B cell (primary cell): ENCODE measurements at places on chromosomes 12 and 14.
A peak's percentile ranks its signal among the peaks of the same experiment; 100 is the strongest.

DNA sequence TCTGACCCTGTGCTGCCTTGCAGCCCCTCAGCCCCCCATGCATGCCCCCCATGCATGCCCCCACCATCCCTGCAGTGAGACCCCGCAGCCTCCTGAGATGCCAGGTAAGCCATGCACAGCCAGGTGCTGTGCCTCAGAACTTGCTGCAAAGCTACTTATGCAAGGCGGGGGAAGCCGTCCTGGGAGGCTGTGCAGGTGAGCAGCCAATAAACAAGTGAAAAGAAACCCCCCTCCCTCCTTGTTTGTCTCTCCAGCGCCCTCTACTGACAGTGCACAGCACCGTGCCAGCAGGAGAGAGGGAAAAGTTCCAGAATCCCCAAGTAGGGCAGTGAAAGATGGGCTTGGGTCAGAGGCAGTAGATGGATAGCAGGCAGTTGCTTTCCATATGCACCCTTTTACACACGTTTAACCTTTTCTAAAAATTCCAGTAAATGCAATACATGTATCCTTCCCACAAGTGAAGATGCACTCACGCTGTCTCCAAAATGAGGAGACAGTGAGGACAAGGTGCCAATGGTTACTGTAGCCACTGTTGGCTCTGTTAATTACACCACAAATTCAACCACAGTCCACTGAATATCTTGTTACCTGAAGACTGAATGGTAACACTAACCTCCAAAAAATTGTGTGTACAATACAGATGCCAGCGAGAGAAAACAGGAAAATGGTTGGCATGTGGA, 18.0 kb downstream of the TNFAIP2 start:
- H3K27me3 ChIP-seq = no peaks in the 10 kb centered on the region
- no peak overlapping the region for H3K27ac ChIP-seq
- no peak overlapping the region for H3K4me3 ChIP-seq
- no peaks in the 10 kb centered on the region for H3K36me3 ChIP-seq
- DNase-seq = peak; percentile 42

DNA sequence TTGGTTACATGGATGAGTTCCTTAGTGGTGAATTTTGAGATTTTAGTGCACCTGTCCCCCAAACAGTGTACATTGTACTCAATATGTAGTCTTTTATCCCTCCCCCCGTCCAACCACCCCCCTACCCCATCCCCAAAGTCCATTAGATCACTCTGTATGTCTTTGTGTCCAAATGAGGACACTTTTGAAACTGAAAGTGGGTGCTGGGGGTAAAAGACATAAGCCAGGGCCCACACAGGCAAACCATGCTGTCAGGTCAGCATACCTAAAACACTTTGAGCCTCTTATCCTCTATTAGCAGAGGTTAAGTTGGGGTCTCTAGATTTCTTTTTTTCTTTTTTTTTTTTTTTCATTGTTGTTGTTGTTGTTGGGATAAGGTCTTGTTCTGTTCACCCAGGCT, 31.3 kb upstream of the KICS2 start:
- no peaks in the 10 kb centered on the region for H3K4me1 ChIP-seq
- no peak overlapping the region for H3K4me3 ChIP-seq
- no peak for DNase-seq
- no peaks in the 10 kb centered on the region for H3K27me3 ChIP-seq
- no peak overlapping the region for H3K27ac ChIP-seq
- H3K36me3 ChIP-seq = no peaks in the 10 kb centered on the region

- H3K27me3 ChIP-seq = no peaks in the 10 kb centered on the region
- no peaks in the 10 kb centered on the region for H3K4me1 ChIP-seq
- H3K36me3 ChIP-seq = no peaks in the 10 kb centered on the region
- H3K27ac ChIP-seq = no peak overlapping the region
- no peak for DNase-seq
- no peak overlapping the region for H3K4me3 ChIP-seq
Measured at GRCh38 chr14:57889245-57889644, 23.4 kb upstream of the SLC35F4 start.

- H3K27ac ChIP-seq = no peak overlapping the region
- no peaks in the 10 kb centered on the region for H3K27me3 ChIP-seq
- peaks cover 39% of the 10 kb centered on the region for H3K4me1 ChIP-seq
- DNase-seq = peak; percentile 63
Measured at GRCh38 chr12:124389138-124389724, 94.3 kb downstream of the RFLNA start.

GRCh38 chr12:68538726-68539614, 71.7 kb upstream of the RAP1B start:
- H3K4me3 ChIP-seq = no peak overlapping the region
- H3K27me3 ChIP-seq = no peaks in the 10 kb centered on the region
- peak; percentile 39 for DNase-seq
- no peak overlapping the region for H3K27ac ChIP-seq
- H3K36me3 ChIP-seq = no peaks in the 10 kb centered on the region

GRCh38 chr12:60070552-60070951, 474.7 kb downstream of the SLC16A7 start:
- H3K4me3 ChIP-seq = no peak overlapping the region
- H3K27me3 ChIP-seq = no peaks in the 10 kb centered on the region
- no peak overlapping the region for H3K27ac ChIP-seq
- DNase-seq = no peak

DNA sequence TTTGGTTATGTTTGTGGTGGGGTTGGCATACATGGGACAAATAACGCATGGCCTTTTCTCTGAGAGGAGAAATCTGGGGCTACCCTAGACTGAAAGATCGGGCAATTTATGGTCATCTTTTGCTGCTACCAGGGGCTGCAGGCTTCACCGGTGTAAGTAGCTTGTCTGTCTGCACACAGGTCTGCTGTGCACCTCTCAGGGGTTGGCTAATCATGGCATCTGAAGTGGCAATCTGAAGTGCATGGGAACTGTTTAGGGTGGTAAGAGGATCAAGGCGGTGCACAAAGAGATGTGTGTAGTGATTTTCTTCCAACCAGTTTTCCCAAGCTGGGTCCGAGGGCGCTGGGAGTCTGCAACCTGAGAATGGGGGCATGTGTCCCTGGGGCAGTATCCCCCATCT, 141.3 kb downstream of the EMP1 start:
- H3K27me3 ChIP-seq = no peaks in the 10 kb centered on the region
- H3K36me3 ChIP-seq = no peaks in the 10 kb centered on the region
- H3K27ac ChIP-seq = no peak overlapping the region
- no peak overlapping the region for H3K4me3 ChIP-seq
- no peak for DNase-seq

- no peak overlapping the region for H3K4me3 ChIP-seq
- DNase-seq = no peak
- no peak overlapping the region for H3K27ac ChIP-seq
- no peaks in the 10 kb centered on the region for H3K36me3 ChIP-seq
Measured at GRCh38 chr12:108340037-108340436, 926 bp upstream of the CMKLR1 start.

DNA sequence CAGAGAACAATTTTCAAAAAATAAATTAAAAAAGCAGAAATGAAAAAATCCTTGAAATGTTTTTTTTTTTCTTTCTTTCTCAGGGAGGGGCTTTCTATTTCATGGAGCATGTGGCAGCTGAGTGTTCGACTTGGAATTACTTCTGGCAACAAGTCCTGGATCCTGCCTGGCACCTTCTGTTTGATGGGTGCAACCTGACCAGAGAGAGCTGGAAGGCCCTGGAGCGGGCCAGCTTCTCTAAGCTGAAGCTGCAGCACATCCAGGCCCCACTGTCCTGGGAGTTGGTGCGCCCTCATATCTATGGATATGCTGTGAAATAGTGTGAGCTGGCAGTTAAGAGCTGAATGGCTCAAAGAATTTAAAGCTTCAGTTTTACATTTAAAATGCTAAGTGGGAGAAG, 22.5 kb upstream of the HIGD1C start:
- peaks cover 34% of the 10 kb centered on the region for H3K4me1 ChIP-seq
- H3K27me3 ChIP-seq = no peaks in the 10 kb centered on the region
- peaks cover 57% of the 10 kb centered on the region for H3K36me3 ChIP-seq
- DNase-seq = no peak

DNA sequence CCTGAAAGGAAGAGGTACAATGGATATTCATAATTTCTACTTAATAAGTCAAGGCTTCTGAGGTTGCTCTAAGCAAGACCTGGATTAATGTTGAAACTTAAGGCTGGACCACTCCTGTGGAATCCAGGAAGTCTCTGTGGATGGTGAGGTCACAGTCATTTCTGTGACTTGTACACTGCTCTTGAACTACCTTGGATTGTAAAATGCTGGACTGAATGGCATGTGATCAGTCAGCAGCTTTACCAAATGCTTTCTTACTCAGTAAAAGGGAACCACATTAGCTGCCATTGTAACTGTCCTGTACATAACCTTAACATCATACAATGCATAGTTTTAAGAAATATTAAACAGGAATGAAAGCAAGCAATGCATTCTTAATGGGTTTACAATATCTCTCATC, 182.9 kb downstream of the NOVA1 start:
- H3K4me3 ChIP-seq = no peak overlapping the region
- DNase-seq = no peak
- H3K4me1 ChIP-seq = no peaks in the 10 kb centered on the region
- H3K27me3 ChIP-seq = no peaks in the 10 kb centered on the region

GRCh38 chr12:110253176-110253575, 27.9 kb upstream of the ATP2A2 start:
- H3K4me3 ChIP-seq = no peak overlapping the region
- no peaks in the 10 kb centered on the region for H3K27me3 ChIP-seq
- H3K27ac ChIP-seq = no peak overlapping the region
- no peaks in the 10 kb centered on the region for H3K4me1 ChIP-seq

DNA sequence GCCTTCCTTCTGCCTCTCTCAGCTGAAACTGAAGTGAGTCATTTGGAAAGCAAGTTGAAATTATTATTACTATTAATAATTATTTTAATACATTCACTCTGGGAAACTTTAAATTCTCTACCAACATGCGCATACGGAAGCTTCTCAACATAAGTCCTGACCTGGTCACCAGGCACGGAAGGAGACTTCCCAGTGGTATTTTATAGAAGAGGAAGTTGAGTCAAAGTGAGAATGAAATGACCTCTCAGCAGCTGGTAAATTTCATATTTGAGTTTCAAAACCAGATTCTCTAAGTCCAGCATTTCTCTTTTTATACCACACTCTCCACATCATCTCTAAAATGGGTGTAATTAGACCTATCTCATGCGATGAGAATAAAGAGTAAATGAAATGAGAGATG, 747.4 kb downstream of the VRK1 start:
- no peaks in the 10 kb centered on the region for H3K4me1 ChIP-seq
- no peak for DNase-seq
- H3K4me3 ChIP-seq = no peak overlapping the region
- H3K36me3 ChIP-seq = no peaks in the 10 kb centered on the region

GRCh38 chr14:76271041-76271755, 104.7 kb upstream of the ESRRB start:
- H3K27me3 ChIP-seq = peaks cover 5% of the 10 kb centered on the region
- DNase-seq = no peak
- H3K27ac ChIP-seq = no peak overlapping the region
- peaks cover 5% of the 10 kb centered on the region for H3K4me1 ChIP-seq
- H3K4me3 ChIP-seq = no peak overlapping the region
